ENCODE measurements at places on chromosomes 6 and 20.

DNA sequence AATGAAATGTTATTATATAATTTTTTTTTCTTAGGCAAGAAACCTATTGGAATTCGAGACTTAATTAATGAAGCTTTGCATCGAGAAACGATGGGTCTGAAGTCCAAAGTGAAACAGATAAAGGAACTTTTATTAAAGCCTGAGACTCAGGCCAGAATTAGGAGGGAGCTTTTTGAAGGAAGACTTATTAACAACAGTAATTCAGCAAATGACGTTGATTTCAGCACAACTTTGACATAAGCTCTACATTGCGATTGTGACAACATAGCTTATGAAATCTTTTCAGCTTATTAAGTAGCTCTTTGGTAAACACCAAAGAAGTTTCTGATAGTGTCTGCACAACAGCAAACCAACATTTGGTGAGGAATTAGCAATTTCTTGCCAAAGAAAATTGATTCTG, 147.1 kb downstream of the AKAP7 start:
- DNase-seq: no peak

- DNase-seq: no peak
Observed at GRCh38 chr6:45554591-45554990, 176.9 kb upstream of the SUPT3H start.

DNA sequence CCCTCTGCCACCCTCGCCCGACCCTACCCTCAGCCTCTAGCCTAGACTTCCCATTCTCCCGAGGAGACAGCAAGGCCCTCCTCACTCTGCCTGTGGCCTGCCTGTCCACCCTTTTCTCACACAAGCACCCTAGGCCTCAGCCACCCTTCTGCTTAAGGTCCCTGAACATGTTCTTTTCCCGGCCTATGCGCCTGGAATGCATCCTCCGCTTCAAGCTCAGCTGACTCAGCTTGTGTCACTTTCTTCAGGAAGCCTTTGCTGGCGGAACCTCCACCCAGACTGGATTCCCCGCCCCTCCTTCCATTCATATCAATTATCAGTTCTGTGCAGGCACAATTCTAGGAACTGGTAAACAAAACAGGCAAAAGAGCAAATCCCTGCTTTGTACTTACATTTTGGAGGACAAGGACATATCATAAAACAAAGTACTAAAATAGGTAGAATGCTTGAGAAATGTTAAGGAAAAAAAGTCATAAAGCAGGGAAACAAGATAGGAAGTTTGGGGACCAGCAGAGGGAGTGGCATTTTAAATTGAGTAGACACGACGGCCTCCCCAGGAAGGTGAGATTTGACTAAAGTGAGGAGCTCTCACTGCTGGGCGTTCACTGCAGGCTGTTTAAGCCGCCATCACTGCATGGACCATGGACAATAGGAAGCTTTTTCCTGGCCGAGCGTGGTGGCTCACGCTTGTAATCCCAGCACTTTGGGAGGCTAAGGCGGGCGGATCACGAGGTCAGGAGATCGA, 17.9 kb upstream of the SNHG17 start:
- DNase-seq: no peak

GRCh38 chr20:25246182-25246999, 1.5 kb upstream of the PYGB start:
- DNase-seq: no peak

- no peak for DNase-seq
Observed at GRCh38 chr20:17300113-17300512, 73.3 kb downstream of the PCSK2 start.

GRCh38 chr6:87501809-87502572, 29.2 kb downstream of the SLC35A1 start:
- DNase-seq: no peak

GRCh38 chr6:65161661-65162060, 545.4 kb downstream of the EYS start:
- no peak for DNase-seq

- no peak for DNase-seq
Observed at GRCh38 chr20:59645271-59645670, 40.9 kb downstream of the PHACTR3 start.

GRCh38 chr6:30325150-30325872, 1.4 kb upstream of the TRIM39 start:
- DNase-seq: no peak

GRCh38 chr20:59620860-59621505, 16.6 kb downstream of the PHACTR3 start:
- no peak for DNase-seq

- DNase-seq: no peak
Observed at GRCh38 chr6:21003780-21004541, 469.7 kb downstream of the CDKAL1 start.

DNA sequence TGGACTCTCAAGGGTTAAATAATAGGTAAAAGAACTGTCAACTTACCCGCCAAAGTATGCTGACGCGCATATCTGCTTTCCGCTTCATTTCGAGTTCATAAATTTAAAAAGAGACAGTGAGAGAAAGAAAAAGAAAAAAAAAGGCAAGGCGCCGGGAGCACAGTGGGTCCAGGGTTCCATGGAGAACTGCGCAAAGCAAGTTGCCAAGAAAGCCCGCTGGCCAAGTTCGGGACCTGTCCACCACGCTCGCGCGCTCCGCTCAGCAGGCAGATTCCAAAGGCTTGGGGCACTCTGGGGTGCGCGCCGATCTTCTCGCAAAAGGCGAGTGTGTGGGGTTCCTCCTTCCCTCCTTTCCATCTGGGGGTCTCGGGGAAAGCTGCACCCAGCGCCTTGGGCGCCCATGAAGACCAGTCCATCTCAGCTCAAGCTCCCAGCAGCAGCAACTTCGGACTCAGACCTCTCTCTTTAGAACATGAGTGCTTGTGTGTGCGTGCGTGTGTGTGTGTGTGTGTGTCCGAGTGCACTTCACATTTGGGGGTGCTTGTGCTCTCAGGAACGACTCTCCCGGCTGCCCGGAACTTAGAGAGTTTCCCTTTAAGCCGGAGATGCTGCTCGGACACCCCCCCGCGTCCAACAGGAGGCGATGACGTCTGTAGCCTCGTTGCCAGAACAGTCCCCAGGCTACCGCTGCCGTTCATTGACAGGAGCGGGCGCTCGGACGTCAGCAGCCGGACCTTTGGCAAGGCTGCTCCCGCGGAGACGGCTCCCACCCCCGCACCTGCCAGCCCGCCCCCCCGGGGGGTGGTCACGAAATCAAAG, 180.0 kb downstream of the TBXT start:
- no peak for DNase-seq

- DNase-seq: no peak
Observed at GRCh38 chr20:17958373-17959256, 10.0 kb downstream of the SNX5 start.

- DNase-seq: no peak
Observed at GRCh38 chr20:59323731-59324130, 23.3 kb downstream of the EDN3 start.

GRCh38 chr20:47927385-47927851, 142.1 kb upstream of the SULF2 start:
- DNase-seq: no peak

DNA sequence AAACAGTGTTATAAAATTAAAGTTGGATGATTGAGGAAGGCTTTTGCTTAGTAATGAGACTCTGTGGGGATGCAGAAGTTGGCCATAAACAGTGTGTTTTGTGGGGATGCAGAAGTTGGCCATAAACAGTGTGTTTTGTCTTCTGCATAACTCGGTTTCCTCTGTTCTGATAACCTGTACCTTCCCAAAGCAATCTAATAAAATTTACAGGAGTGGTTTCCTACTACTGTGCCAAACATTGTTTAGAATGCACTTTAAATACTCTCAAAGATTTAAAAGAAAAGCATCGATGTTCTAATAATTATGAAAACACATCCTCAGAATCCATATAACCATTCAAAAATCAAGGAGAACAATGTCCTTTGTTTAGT, 36.9 kb upstream of the SIRT5 start:
- DNase-seq: no peak

- no peak for DNase-seq
Observed at GRCh38 chr6:38459291-38459690, 180.4 kb downstream of the BTBD9 start.

DNA sequence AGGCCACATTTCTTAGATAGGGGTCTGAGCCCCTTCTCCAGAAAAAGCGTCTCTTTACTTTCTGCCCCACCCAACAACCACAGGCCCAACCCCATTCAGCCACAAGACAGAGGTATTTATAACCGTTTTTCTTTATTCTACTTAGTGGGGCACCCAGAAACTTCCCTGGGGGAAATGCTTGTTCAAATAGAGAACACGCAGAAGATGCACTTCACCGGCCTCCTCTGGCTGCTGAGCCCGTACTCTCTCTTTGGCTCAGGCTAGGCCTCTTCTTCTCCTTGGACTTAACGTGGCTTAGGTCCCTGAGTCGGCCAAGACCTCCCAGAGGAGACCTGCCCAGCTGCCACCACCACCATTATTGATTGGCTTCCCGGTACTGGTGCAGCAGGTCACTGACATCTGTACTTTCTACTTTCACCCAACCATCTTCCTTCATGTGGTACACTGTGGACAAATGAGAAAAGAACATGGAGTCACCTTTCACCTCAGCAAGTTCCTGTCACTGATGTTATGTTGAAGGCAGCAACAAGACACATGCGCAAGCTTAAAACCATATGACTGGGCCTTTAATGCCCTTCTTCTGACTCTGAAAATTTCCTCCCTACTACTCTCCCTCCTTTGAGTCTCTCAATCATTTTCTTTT, 2.2 kb upstream of the TAP2 start:
- no peak for DNase-seq

DNA sequence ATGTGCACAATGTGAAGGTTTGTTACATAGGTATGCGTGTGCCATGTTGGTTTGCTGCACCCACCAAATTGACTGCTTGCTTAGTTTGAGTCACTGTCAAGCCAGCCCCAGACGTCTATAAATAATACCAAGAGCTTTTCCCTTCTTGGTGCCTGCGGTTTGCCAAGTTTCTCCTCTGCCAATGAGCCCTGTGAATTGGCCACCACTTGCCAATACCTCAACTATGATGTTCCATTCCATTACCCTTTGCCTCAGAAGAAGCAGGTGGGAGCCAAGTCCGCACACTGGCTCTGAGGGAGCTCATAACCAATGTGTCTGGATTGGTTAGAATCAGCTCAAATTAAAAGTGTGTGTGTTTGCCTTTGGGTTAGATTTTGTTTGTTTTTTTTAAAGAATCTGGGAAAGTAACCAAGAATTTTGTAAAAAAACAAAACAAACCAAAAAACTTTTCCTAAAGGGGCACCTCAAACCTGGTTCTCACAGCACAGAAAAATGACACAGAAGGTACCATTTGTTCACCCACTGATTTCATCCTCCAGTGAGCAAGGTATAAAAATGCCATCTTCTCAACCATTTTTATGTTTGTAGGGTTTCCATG, 244.7 kb upstream of the PRND start:
- no peak for DNase-seq

- DNase-seq: no peak
Observed at GRCh38 chr6:50451826-50452400, 261.4 kb upstream of the TFAP2D start.

All from iPS DF 6.9 (cell line).